Left lung (tissue), 14 donors: ENCODE measurements at places on chromosomes 12 and 14. TPM values are rescaled to one million over a fixed set of nuclear protein-coding genes. Genes with fewer than 3 reads are reported as not detected.

DNA sequence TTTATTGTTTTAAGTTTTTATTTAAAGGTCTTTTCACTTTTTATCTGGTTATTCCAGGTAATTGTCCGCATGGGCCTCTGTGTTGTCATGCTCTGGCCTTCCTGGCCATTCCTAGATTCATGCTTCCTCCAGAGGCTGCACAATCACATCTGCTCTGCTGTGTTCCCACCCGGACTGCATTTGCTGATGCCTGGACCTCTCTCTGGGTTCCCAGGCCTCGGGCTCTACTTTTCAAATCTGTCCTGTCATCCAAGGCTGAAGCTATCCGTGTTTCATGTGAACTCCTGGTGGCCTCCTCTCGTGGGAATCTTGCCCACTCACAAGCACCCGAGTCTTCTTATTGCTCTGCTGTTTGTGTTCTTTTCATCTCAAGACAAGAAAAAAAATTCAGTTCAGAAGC lies 16.1 kb upstream of the VDR start:
- no peak for DNase-seq

GRCh38 chr12:85394065-85394464 lies 114.0 kb downstream of the ALX1 start:
- no peak for DNase-seq

DNA sequence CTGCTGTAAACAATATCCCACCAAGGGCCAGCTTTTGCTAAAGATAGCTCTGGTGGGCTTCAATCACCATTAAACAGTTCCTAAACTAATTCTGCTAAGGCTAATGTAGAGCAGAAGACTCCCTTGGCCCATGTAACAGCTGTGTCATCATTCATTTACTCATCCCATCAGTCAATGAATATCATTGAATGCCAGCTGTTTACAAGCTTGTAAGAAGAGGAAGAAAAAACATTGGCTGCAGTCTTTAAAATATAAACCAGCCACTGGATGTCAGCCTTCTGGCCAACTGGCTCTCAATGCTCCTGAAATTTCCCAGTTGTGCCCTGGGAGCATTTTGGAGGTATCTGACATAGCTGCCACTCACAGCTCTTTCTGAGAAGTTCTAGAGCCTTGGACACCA lies 18.0 kb upstream of the MAP3K9 start:
- no peak for DNase-seq

DNA sequence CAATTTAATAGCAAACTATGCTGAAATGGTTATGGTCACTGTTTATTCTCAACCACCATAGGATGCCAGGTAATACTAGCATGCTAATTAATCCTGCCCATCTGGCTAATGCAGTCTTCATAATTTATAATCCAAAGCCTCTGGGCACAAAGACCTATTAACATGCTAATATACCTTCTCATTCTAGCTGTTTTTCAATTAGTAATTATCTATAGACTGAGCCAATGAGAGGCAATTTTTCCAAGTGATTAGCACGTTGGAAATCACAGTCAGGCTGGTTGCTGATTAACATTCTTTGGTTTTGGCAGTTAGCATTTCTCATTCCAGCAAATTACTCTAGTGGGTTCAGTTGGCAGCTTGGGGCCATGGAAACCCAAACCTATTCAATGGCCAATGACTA lies 357.2 kb downstream of the SEC23A start:
- no peak for DNase-seq

- DNase-seq = peak; percentile 93
These were observed 21.5 kb upstream of the GNS start for GRCh38 chr12:64780531-64781279.

The CLEC9A gene
- total RNA-seq = not detected

The ACSM4 gene
- not detected for total RNA-seq

DNA sequence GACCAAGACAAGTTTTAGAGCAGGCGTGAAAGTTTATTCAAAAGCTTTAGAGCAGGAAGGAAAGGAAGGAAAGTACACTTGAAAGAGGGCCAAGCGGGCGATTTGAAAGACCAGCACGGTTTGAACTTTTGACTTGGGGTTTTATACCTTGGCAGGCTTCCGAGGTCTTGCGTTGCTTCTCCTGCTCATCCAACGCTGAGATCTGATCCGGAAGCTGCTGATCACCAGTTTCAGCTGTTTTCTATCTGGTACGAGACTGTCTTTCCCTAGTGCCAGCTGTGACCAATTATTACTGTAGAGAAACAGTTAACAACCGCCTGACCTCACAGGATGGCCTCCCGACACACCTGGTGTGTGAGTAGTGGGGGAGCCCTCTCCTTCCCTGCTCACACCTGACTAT lies 20.6 kb upstream of the SNRPF start:
- no peak for DNase-seq

The MYF6 gene
- total RNA-seq = not detected

The NINJ2 gene
- total RNA-seq = 13.0 TPM

- DNase-seq = no peak
These were observed 962.6 kb downstream of the AACS start for GRCh38 chr12:126027825-126028224.

- no peak for DNase-seq
These were observed 14.0 kb upstream of the TMTC1 start for GRCh38 chr12:29797565-29798355.
